ENCODE measurements at places on chromosomes 2 and 18.
A peak's percentile ranks its signal among the peaks of the same experiment; 100 is the strongest.

GRCh38 chr18:76570856-76571255 lies 75.8 kb upstream of the ZNF516 start:
- no peak for DNase-seq

DNA sequence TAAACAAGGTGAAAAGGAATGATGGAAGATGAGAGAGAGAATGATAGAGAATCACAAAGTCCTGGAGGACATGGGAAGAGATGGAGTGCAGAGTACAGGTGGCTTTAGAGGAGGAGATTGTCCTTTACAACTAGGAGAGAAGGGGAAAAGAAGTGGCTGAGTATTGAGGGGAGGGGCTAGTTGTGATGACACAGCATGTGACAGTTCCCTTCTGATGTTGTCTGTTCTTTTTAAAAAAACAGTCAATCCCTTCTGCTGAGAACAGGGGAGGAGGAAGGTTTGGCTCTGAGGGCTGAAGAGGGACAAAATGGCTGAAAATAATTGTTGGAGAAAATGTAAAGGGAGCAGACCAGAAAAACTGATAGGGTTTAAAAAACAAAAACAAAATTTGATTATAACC lies 44.0 kb downstream of the STEAP3 start:
- DNase-seq: peak; percentile 20

- DNase-seq: peak; percentile 66
Measured at GRCh38 chr18:5456577-5457461, 87.0 kb downstream of the EPB41L3 start.

GRCh38 chr2:126776255-126776654 lies 120.3 kb downstream of the GYPC start:
- no peak for DNase-seq

DNA sequence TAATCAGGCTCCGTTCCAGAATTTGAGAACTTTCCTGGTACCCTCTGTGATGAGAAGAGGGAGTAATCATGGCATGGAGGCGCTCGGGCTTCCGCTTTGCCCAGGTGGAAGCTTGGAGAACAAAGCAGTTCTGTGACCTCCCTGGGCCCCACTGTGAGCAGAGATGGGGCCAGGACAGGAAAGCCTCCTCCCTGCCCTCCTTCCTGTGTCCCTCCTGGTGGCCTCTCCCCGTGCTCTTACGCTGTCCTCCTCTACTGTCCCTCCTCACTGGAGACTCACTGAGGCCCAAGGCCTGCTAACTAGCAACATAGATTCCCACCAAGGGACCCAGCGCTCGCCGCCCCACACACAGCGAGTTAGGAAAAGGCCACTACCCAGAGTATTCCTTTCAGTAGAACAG lies 119.8 kb downstream of the MAPK4 start:
- DNase-seq: no peak

DNA sequence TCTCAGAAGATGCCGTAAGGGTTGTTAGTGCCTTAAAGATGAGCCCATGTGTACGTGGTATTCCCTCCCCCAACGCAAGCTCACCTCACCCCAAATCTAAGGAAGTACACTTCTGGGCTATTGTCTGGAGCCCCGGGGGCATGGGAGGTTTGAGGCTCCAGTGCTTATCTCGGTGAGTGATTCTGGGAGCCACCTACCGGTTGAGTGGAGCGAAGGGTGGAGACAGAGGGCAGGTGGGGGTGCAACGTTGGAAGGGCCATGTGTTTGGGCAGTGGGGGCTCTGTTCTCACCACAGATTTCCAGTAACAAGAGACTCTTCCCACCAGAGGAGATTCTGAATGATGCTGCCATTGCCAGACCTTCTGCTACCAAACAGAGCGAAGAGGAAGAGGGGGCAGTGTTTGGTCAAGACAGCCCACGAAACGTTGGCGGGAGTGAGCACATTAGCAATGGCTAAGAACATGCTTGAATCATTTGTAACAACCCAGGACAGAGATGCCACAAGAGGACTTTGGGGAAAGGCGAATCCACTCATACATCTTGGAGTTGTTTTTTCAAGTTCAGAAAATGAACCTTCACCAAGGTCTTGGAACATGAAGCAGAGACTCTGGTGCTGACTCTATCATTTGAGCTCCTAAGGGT lies 38.7 kb downstream of the TWIST2 start:
- no peak for DNase-seq

DNA sequence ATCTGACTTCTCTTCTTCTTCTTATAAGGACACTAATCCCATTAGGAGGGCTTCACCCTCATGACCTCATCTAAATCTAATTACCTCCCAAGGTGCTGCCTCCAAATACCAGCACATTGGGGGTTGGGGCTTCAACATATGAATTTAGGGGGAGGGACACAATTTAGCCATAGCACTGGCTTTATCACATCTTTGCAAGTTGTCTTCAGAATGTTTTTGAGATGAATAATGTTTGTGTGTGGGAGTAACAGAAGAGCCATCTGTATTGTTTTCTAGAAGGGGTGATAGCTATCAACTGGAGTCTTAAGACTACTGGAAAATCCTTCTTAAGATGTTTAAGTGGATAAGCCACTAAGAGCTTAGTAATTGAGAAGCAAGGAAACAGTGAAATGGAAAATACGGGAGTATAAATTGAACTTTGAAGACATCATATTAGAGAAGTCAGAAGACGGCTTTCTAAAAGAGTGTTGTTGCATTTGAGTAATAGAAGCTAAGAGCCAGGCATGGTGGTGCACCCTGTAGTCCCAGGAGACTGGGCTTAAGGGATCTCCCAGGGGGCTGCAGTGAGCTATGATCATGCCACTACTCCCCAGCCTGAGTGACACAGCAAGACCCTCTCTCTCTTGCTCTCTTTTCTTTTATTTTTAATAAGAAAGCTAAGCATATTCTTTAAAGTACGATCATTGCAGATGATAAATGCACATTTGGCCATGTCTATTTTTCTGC lies 32.6 kb upstream of the B3GNT2 start:
- DNase-seq: no peak

DNA sequence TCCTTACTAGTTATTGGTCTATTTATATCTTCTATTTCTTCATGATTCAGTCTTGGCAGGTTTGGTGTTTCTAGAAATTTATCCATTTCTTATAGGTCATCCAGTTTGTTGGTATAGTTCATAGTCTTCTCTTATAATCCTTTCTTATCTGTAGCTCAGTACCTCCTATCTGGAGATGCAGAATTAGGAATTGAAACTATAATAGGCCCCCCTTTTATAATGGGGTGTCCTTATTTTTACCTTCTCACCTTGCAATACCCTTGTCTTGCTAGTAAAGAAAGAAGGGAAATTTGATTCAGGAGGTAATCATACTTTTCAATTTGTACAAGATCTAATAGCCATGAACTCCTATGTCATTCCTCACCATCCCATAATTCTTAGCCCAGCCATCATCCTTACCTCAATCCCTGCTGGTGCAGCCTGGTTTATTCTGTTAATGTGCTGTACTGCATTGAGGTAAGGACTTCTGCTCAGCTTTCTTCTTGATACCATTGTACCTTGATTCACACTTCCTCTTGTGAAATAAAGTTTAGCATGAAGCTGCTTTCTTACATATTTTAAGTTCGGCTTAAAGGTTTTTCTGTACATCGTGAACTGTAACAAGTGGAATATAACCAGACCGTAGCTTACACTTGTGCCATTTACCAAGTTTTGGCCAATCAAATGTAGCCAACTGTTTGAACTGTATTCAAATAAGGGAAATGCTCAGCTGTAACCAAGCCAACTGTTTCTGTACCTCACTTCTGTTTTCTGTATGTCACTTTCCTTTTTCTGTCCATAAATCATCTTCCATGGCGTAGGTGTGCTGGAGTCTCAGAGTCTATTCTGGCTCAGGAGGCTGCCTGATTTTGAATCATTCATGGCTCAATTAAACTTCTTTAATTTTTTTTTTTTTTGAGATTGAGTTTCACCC lies 40.1 kb upstream of the PTH2R start:
- DNase-seq: no peak

DNA sequence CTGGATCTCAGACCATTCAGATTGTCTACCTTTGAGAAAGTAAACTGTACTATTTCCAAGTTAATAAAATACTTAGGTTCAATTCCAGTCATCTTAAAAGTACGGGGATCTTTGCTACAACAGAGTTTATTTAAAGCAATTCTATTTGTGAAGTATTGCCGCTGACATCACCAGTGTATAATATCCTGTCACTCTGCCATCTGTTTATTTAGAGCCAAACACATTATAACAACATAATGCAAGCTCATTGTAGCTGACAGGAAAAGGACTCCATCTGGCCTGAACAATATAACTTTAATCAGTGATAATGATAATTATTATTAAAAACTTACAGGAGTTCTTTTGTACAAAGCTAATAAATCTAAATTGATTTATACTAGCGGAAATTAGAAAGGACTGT lies 786.8 kb downstream of the ERBB4 start:
- no peak for DNase-seq

- no peak for DNase-seq
Measured at GRCh38 chr2:175107146-175107545, 60.9 kb downstream of the ATF2 start.

GRCh38 chr2:1798115-1798784 lies 53.9 kb upstream of the PXDN start:
- DNase-seq: no peak

DNA sequence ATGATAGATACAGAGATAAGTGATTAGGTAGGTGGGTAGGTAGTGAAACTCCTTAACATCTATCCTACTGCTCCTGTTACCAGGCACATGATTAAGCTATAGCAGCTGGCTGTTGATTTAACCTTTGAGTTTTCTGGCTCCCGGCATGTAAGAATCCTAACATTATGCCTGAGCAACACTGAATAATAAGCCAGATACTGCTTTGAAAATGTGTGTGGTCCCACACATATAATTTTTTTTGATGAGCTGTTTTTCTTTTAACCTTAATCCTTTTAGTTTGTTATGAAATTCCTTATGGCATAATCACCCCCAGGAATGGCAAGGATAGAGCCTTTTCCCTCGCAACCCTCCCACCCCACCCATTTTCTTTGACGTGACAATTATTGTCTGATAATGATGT lies 104.2 kb upstream of the NEUROD1 start:
- DNase-seq: peak; percentile 28

- DNase-seq: no peak
Measured at GRCh38 chr2:197081294-197081693, 154.8 kb upstream of the PGAP1 start.

DNA sequence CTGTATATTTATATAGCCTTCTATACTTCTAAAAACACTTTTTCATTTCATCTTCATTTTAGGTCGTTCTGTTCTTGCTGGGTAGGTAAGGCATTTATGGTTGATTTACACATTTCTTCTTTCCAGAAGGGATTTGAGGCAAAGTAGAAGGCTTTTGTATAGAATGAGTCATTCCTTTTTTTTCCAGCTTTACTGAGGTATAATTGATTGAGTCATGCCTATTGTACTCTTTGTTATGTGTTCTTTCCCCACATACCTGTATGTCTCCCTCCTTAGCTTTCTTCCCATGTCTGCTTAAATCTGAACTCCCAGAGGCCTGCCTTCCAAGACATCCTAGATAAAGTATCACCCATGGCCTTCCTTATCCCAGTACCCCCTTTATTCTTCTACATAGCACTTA lies 4.8 kb upstream of the CDC42EP3 start:
- DNase-seq: no peak

DNA sequence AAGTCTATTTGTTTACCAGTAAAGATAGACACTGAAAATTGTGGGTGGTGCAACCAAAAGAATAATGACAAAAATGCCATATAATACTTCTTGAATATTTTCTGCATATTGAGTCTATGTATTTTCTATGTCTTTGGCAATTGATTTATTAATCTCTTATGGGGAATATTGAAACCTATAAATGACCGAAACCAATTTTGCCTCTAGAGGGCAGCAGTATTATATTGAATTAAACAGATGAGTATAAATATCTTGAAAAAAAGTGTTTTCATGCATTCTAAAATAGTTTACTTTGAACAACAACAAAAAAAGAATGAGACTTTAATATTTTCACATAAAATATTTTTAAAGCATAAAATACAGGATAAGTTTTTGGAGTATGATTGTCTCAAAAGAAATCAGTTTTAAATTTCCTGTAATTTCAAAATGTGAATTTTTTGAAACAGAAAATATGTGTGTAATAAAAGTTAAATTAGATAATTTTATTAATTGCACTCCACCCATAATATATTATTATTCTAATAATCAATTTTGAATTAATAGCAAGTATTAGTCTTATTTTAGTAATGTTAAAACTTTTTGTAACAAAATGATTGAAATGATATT lies 49.9 kb upstream of the CALCRL start:
- peak; percentile 47 for DNase-seq

DNA sequence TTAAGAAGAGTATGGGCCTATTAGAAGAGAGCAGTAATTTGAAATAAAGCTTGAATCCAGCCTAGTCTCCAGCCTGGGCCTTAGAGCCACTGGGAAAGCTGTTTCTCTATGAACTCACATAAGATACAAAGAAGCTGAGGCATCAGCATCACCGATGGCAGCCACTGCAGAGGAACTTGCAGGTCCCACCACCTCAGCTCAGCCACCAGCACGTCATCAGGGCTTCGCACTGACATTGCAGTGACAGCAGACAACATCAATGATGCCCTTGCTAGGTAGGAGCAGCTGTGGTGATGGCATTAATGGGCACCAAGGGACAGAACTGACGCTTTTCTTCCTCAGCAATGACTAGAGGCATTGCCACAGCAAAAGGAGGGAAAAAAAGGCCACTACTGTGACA lies 67.7 kb upstream of the CDC42EP3 start:
- no peak for DNase-seq

GRCh38 chr2:237433920-237434676 lies 20.1 kb upstream of the COL6A3 start:
- DNase-seq: no peak

GRCh38 chr2:112138159-112139032 lies at the start of gene FBLN7:
FBLN7 (plus strand) TSS chr2:112138385; CDS start chr2:112138656, 271 bp downstream.
- no peak for DNase-seq

GRCh38 chr2:33272001-33272400 lies 204.4 kb upstream of the RASGRP3 start:
- peak; percentile 35 for DNase-seq

DNA sequence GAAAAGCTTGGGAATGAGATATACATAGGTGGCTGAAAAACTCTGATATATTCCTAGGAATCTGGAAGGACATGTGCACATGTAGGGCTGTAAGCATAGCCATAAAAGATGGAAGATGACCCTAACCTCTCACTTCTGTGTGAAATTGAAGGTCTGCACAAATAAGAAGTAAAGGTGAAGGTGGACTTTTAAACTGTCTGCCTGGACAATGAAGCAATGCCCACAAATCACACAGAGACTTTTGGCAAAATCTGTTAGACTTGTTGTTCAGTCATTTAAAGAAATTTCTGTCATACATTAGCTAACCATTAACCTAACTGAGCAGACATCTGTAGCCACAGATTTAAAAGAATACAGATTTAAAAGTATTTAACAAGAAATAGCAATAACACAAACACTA lies 65.3 kb upstream of the CCDC178 start:
- DNase-seq: no peak

GRCh38 chr18:627231-627630 lies 30.2 kb upstream of the TYMS start:
- DNase-seq: no peak

GRCh38 chr18:79070486-79070885 lies 1.3 kb downstream of the ATP9B start:
- DNase-seq: no peak

- DNase-seq: no peak
Measured at GRCh38 chr2:166491461-166491860, 2.6 kb downstream of the SCN7A start.

GRCh38 chr2:56185582-56186046 lies 1.8 kb downstream of the CCDC85A start:
- peak; percentile 21 for DNase-seq
